WTC11 (cell line): ENCODE measurements at places on chromosomes 1 and 21. TPM values are rescaled to one million over a fixed set of nuclear protein-coding genes. Genes with fewer than 3 reads are reported as not detected.

DNA sequence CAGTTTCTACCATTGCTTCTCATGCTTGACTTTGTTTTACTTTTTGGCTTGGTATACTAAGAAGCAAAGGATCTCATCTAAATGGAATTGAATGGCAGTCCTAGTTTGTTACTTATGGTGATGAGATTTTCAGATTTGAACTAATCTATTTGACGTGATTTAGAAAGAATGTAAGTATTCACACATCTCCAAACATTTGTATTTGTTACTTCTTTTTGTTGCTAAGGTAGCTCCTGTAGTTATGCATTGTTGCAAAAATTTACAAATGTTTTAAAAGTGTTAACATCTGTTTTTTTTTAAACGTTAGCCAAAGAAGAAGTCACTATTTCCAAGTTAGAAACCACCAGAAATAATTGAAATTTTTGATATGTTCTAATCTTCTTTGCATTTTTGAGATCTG is 222.5 kb downstream of the RPS6KC1 start:
- no peak for DNase-seq

GRCh38 chr1:105483436-105483835 is 1573.0 kb upstream of the PRMT6 start:
- no peak for DNase-seq

DNA sequence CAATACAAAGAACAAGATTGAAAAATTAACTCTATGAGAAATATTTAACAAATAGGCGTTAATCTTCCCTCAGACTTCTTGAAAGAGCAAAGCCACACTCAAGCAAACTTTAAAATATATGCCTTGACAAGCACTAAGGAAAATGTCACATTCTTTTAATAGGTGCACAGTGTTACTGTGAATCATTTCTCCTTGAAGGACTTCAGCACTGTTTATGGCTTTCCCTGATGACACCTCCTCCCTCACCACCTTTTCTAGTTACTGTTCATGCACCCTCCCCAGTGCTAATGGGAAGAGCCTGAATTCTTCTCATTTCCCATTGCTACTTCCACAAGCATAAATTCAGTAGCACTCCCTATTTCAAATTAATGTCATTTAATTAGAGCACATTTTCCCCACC is 299.5 kb upstream of the RRP15 start:
- no peak for DNase-seq

HSD3B1 gene
- total RNA-seq: not detected in 3 replicates

DNA sequence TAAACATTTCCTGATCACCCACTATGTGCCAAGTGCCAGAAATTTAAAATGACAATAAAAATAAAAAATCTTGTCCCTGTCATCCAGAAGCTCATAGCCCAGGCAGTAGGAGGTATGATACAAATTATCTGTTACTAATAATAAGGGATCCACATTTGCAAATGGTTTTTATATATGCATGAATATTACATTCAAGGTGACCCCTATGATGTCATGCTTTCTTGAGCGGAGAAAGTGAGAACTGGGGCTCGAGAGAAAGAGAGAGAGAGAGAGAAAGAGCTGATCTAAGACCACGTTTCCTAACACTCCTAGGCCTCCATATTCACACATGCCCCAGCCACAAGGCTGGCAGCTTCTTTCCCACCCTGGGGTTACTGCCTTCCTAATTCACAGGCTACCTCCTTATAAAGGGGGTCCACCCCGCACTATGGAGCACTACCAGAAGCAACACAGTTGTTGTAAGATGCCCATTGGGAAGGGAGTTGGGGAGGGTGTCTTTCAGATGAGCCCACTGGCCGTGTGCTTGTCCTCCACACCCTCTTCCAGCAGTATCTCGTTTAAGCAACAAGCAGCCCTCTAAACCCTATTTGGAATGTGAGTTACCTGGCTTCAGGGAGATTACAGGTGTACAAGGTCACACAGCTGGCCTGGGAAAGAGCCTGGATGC is 28.8 kb upstream of the LRRN2 start:
- DNase-seq: no peak

DNA sequence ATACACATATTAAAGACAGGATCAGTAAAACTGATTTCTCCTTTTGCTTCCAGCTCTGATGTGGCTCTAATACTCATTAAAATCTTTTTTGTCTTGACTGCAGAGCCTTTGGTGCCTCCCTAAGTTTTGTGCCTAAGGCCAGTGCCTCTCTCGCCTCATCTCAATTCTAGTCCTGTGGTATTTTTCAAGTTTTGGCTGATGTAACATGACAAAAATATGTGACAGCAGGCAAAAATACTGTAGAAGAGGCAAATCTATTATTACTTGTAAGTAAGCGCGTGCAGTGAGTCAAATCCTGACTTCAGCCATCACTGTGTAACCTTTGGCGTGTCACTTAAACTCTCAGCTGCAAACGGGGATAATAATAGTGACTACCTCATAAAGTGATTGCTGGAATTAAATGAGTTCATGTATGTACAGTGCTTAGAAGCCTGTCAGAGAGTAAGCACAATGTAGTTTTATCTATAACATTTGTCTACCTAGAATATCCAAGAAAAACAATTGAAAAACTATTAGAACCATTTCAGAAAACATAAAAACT is 74.0 kb downstream of the MAB21L3 start:
- no peak for DNase-seq

GPR89B gene
- 16.3 to 19.4 TPM (median 16.9 TPM) in 3 replicates for total RNA-seq

GNG4 gene
- total RNA-seq: 38.3 to 40.9 TPM (median 40.8 TPM) in 3 replicates

SMPDL3B gene
- total RNA-seq: 25.9 to 31.6 TPM (median 26.5 TPM) in 3 replicates

DNA sequence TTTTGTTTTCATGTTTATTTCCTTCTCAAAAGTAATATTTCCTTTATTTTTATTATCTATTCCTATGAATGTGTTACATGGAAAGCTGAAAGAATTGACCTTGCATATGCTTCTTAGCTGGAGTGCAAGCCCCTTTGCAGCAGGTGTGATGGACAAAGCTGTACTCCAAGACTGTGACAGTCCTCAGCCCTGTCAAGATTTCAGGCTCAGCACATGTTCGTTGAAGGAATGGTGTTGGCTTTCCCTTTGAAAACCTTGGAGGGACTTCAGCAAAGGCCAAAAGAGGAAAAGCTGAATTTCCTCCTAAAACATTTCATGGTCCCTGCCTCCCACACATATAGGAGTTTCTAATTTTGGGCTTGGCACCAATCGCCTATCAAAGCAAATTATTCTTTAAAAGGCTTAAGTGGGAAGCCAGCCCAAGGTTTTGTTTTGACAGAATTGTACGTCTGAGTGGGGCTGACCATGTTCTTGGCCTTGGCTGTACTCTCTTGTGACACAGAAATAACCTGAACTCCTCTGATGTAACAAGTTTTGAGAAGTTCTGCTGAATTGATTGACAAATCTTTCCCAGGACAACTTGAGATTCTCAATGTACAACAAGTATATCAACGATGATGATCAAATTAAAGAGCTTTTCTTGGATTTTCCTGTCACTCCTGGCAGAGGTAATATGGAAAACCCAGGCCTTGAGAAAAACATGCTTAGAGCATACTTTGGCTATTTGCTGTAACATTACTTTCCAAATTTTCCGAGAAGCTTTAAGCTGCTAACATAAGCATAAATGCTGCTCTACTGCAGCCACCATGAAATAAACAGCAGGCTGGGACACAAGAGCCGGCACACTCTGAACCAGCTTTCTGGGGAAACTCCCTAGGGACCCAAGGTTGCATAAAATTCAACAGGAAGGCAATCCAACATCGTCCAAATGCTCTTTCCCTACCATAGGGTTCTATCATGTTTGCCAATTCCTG is 135.7 kb upstream of the ZNF648 start:
- no peak for DNase-seq

SLC1A7 gene
- total RNA-seq: 0.07 to 0.14 TPM in 2 of 3 replicates, not detected in the other

- no peak for DNase-seq
These were observed 207.7 kb upstream of the CAMK1G start for GRCh38 chr1:209375671-209376365.

GRCh38 chr21:40422896-40423635 is 423.9 kb downstream of the DSCAM start:
- DNase-seq: no peak

DNA sequence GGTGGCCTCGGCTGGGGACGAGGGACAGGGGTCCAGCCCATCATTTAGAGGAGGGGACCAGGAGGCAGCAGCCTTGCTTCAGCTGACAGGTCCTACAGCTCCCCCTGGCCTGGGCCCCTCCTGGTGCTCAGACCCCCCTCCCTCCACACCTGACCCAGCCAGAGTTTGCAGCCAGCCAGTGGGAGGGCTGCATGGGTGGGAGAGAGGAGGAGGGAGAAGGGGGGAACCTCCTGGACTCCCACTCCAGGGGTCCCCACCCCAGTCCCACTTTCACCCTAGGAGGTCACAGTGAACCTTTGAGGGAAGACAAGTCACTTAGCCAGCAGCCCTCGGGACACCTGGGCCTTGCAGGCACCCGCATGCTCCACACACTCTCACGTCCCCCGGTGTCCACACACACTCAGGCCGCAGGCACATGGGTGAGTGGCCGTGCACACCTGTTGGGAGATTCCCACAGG is 108.9 kb upstream of the ZBTB40 start:
- DNase-seq: no peak

GRCh38 chr1:225739542-225740107 is 38.0 kb upstream of the SRP9 start:
- no peak for DNase-seq

DNA sequence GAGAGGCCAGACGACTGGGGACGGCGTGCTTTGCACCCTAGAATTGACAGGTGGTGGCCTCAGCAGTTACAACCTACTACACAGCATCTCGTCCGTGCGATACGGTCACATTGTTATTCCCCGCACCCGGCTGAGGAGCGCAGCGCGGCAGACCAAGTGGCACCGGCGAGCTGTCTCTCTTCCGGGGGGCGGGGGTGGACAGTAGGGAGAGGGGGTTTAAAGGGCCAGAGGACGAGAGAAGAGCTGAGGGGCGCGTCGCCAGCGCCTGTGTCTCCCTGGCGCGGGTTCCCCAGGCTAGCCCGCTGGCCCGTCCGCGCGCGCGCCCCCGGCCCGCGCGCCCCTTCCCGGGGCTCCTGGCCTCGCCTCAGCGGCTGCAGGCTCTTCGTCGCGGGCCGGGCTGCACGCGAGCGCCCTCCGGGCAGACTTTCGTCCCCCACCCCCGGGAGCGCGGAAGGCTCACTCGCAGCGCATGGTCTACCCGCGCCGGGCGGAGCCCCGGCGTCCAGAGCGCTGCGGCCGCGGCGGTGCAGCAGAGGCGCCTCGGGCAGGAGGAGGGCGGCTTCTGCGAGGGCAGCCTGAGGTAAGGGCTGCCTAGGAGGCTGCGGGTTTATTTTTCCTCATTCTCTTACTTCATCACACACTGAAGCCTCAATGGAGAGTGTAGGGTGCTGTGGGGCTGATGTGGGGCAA is at the start of gene PDE4B:
TSS of gene PDE4B (plus strand) at position 227 of the 690 bp plus-strand sequence.
- peak; percentile 62 for DNase-seq

LAMB3 gene
- 0.53 to 0.85 TPM (median 0.60 TPM) in 3 replicates for total RNA-seq

MARK1 gene
- 13.9 to 18.6 TPM (median 14.6 TPM) in 3 replicates for total RNA-seq

SPATA46 gene
- not detected in 3 replicates for total RNA-seq
